ENCODE measurements at places on chromosomes 4 and X.

- DNase-seq = no peak
Observed at GRCh38 chr4:83771113-83771705, 235.3 kb downstream of the GPAT3 start.

GRCh38 chrX:108165383-108166111, 74.0 kb downstream of the ATG4A start:
- DNase-seq = no peak

DNA sequence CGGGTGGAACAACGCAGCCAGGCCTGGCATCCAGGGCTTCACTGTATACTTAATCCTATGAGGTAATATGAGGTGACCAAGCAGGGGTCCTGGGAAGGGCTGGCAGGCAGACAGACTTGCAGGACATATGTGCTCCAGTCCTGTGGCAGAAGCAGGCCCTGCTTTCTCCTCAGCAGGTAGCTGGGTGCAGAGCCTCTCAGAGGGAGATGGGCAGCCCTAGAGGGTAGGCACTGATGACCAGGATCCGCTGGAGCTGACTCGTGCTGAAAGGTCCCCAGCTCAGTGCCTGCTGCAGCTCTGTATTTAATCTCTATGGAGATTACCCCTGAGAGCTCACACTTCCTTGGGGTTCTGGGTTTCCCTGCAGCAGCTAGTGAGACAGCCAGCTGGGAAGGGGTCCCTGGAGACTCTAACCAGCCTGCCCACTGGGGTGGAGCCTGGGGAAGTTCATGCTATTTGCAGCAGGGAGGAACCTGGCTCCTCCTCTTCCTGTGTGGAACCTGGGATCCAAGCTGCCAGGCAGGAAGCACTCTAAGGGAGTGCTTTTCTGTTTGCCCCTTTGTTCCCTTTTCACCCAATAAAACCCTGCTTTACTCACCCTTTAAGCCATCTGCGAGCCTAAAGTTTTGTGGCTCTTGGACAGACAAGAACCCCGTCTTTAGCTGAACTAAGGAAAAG, 339.2 kb downstream of the DCAF12L2 start:
- no peak for DNase-seq

- no peak for DNase-seq
Observed at GRCh38 chr4:67571975-67572374, 13.4 kb downstream of the STAP1 start.

GRCh38 chr4:38905652-38906385, 38.2 kb downstream of the FAM114A1 start:
- DNase-seq = no peak

- no peak for DNase-seq
Observed at GRCh38 chr4:172980219-172980618, 188.4 kb upstream of the GALNT7 start.

Measured in tibial artery (tissue), 4 donors.